Renal pelvis (tissue), 12 donors: ENCODE measurements at places on chromosomes 2 and 18. TPM values are rescaled to one million over a fixed set of nuclear protein-coding genes. Genes with fewer than 3 reads are reported as not detected.

DNA sequence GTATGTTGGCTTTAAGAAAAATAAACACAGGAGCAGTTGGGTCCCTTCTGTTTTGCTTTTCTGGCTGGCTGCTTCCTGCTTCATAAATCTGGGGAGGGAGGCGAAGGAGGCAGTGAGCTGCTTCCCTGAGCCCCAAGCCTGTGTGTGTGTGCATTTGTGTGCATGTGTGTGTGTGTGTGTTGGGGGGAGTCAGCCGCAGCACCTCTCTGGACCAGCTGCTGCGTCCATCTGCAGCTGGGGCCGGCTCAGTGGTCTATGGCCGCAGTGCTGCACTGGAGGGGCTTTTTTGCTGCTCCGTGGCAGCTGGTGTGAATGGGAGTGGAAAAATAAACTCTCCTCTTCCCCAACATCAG is 192.3 kb downstream of the RNF144A start:
- DNase-seq = peak; percentile 58

DNA sequence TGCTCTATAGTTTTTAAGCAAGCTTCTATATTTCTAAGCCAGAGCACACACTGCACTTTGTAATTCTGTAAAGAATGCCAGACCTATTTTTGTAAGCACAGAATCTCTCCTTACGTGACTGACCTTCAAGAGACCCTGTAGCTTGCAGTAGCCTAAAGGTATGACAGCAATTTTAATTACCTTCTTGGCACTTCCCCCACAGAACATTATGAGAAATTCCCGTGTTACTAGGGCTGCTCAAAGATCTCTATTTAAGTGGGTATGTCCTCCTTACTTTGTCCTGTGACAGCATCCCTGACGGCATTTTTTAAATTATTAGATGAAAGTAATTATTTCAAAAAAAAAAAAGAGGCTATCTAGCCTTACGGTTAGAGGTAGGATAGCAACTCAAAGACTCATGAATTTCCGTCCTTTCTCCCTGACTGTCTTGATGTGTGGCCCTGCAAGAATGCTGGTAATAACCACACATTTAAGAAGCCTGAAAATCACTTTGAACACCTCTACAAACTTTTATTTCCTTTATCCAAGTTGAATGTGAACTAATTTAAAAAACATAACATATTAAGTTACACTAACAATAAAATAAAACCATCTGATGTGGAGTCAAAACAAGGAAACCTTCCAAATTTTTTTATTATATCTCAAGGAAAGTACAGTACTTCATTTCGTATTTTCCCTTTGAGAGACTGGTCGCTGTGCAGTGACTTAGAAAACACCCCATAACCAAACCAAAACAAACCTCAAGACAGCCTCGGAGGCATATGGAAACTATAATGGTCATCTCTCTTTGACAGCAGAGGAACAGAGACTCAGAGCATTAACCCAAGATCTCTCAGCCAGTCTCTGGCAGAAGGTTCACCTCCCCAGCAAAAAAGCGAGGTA is 54.9 kb downstream of the THUMPD2 start:
- DNase-seq = peak; percentile 57

DNA sequence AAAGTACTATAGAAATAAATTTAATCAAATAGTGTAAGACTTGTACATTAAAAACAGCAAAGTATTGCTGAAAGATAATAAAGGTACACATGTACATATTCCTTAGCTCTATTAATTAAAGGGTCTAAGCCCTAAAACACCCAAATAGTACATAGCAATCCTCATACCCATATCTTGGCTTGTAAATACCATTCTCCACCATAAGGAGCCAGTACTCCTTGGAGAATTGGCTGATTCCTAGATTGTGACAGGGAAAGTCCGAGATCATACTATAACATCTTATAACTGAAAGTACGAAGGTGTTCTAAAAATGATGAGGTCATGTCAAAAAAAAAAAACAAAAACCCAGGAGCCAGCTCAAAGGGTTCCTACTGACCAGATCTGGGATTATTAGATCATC is 614.6 kb downstream of the SUCLG1 start:
- no peak for DNase-seq

- no peak for DNase-seq
These were observed 76.2 kb upstream of the EFEMP1 start for GRCh38 chr2:55999790-56000189.

DNA sequence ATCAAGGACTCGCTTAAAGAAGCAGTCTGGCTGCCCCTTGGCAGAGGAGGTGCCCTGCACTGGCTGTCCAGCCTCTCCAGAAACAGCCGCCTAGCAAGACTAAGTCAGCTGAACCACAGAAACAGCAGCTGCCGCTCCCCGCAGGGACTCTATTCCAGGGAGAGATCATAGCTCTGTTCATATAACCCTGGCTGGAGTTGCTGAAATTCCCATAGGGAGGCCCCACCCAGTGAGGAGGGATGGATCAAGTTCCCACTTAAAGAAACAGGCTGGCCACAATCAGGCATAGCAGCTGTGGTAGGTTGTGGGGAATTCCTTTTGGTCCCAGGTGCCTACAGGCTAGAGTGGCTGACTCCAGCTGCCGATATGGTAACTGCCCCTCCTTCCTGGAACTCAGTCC is 74.2 kb upstream of the MC4R start:
- DNase-seq = no peak

DNA sequence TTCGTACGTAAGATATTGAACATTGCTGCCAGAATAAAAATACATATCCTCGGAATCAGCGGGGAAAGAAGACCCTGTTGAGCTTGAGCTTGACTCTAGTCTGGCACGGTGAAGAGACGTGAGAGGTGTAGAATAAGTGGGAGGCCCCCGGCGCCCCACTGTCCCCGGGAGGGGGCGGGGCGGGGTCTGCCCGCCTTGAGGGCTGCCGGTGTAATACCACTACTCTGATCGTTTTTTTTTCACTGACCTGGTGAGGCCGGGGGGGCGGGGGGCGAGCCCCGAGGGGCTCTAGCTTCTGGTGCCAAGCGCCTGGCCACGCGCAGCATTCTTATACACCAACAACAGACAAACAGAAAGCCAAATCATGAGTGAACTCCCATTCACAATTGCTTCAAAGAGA is 324.0 kb upstream of the REG3G start:
- DNase-seq = no peak

DNA sequence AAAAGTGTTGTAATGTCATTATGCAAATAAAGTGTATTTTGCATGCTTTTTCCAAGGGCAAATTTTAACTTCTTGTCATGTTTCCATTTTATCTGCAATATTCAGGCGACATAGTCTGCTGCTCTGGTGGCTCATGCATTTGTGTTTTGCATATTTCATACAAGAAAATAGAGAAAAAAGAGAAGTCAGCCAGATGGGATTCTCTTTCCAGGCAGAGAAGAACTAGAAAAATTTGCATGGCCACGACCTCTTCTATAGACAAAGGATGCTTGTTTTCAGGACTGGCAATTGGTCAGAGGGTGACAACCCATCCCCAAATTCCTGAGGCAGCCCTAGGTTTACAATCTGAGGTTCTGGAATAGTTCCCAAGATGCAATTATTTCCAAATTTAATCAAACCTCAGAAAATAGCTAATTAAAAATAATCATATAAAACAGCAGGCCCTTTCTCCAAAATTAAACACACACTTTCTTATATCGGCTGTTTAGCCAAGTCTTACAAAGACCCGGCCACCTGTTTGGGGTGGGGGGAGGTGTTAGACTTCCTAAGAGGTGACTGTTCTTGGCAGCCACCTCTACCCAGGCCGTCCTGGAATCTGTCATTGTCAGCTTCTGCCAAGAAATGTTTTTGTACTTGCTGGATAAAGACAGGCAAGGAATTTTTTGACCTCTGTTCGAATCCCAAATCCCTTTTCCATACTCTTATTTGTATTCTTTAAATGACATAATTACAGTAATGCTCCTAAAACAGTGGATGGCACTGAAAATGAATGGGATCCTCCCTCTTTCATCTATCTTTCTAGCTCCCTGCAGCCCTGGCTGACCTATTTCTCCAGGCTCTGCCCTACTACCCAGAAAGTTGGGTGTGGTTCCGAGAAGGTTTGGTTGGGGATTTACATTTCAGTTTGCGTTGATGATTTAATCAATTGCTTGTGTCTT is 20.8 kb upstream of the SOS1 start:
- DNase-seq = no peak

- DNase-seq = no peak
These were observed 144.8 kb downstream of the FAM124B start for GRCh38 chr2:224257156-224257555.

- no peak for DNase-seq
These were observed 46.1 kb upstream of the GRHL1 start for GRCh38 chr2:9905413-9905812.

DNA sequence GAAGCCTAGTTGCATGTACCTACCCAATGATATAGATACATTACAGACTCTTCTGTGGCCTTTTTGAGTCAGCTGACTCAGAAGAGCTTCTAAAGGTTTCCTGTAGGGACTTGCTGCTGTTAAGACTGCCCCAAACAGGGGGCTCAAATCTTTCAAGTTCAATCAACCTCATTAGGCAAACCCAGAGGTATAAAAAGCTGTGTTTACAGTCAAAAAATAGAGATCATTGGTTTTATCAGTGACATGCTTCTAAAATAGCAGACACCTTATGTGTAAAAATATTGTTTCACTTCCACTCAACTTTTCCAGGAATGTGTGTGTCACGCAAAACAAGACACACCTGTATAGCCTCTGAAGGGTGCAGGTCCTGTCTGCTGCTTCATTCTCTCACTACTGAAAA is 624.3 kb upstream of the FANCL start:
- DNase-seq = no peak

DNA sequence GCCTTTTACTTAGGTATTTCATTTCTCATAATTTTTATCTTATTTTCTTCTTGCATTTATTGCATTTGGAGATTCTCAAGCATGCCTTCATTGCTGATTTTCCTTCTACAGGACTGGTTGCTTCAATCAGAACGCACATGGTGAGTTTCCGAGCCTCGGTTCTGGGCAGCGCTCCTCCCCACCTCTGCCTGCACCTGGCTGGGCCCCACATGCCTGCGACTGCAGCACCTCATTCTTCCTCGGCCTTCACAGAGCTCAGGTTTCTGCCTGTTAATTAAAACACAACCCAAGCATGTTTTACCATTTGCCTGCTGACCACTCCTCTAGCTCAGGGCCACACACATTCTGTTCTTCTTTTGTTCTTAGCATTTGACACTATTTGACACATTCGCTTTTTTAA is 398.8 kb downstream of the GALR1 start:
- no peak for DNase-seq

DNA sequence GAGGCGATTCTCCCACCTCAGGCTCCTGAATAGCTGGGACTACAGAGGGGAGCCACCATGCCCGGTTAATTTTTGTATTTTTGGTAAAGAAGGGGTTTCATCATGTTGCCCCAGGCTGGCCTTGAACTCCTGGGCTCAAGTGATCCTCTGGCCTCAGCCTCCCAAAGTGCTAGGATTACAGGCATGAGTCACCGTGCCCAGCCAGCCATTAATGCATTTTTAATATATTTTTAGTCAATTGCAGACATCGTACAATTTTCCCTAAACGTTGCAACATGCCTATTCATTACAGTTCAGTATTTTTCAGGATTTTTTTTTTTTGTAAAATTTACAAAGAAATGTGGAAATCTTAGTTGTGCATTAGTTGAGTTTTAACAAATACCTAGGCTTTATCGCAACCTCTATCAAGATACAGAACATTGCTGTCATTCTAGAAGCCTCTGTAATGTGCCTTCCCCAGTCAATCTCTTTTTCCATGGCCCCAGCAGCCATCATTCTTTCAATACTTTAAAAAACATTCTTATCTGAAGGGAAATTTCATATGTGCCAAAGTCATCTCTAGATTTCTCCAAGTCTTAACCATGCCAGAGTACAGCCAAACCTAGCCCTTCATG is 14.7 kb downstream of the NABP1 start:
- no peak for DNase-seq

GRCh38 chr18:60739212-60739611 is 366.6 kb upstream of the MC4R start:
- no peak for DNase-seq

DNA sequence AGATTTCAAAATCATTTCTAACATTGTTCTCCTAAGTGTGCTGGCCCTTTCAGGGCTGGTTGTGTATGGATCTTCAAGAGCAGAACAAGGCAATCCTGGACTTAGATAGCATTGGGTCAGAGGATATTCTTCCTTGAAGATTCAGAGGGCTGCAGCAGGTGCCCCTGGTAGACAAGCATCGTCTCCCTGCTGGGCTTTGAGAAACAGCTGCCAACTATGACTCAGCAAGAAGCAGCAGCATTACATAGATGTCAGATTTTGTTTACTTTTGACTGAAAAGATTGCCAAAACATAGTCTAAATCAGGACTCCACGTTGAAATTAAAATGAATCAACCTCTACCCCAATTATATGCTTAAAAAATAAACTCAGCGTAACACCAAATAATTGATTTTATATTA is 618.8 kb downstream of the SOCS6 start:
- no peak for DNase-seq

DNA sequence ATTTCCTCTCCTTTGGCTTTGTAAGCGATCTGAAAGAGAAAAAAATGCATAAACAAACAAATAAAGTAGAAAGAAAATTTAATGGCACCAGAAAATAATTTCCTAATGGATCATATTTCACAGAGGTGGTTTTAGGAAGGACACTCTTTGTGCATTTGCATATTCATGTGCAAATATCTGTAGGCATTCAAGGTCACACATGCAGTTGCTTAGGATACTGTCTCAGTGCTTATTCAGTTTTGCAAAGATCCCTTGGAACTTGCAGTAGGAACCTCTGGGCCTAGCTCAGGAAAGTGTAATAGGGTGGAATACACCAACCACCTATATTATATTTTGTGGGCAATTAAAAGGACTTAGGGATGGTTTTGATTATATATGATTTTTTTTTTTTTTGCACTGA is 54.3 kb downstream of the NEB start:
- DNase-seq = no peak

The SLC4A5 gene
- 3.4 TPM for polyA plus RNA-seq

The ATP6V1B1 gene
- 78.6 TPM for polyA plus RNA-seq

The INO80C gene
- polyA plus RNA-seq = 28.9 TPM

The GREB1 gene
- 16.2 TPM for polyA plus RNA-seq

The DCAF17 gene
- 20.1 TPM for polyA plus RNA-seq

The KLHL41 gene
- 1.6 TPM for polyA plus RNA-seq

The CHRNG gene
- polyA plus RNA-seq = 1.9 TPM

The CBLN2 gene
- 8.5 TPM for polyA plus RNA-seq

The KLHL29 gene
- 16.7 TPM for polyA plus RNA-seq

The TAF4B gene
- 5.0 TPM for polyA plus RNA-seq

The ANTXR1 gene
- polyA plus RNA-seq = 81.0 TPM
